ENCODE measurements at places on chromosomes 1 and 21. TPM values are rescaled to one million over a fixed set of nuclear protein-coding genes. Genes with fewer than 3 reads are reported as not detected.

The INTS3 gene
- 20.5 TPM for total RNA-seq

The PPIAL4G gene
- not detected for total RNA-seq

The OR2T29 gene
- total RNA-seq: not detected

The CNKSR1 gene
- total RNA-seq: 0.33 TPM

The HEYL gene
- 3.2 TPM for total RNA-seq

The INSRR gene
- total RNA-seq: not detected

The CD2 gene
- not detected for total RNA-seq

The DIRAS3 gene
- 1.4 TPM for total RNA-seq

The NDUFS5 gene
- 430 TPM for total RNA-seq

The KCND3 gene
- 0.05 TPM for total RNA-seq

The ADAM30 gene
- total RNA-seq: not detected

The CYYR1 gene
- not detected for total RNA-seq

The TACSTD2 gene
- not detected for total RNA-seq

The KRTAP11-1 gene
- total RNA-seq: not detected

The CR1L gene
- not detected for total RNA-seq

The CGN gene
- 1.1 TPM for total RNA-seq

The KIF26B gene
- total RNA-seq: 0.06 TPM

The HSPB7 gene
- total RNA-seq: not detected

The SLC30A10 gene
- 0.15 TPM for total RNA-seq

The LCE1B gene
- not detected for total RNA-seq

The NAV1 gene
- total RNA-seq: 9.6 TPM

The AADACL3 gene
- not detected for total RNA-seq

The MYOM3 gene
- total RNA-seq: 6.5 TPM

The IL6R gene
- total RNA-seq: 23.9 TPM

The OR6Y1 gene
- not detected for total RNA-seq

The NOS1AP gene
- total RNA-seq: 0.51 TPM

The TSTD1 gene
- total RNA-seq: 0.38 TPM

The SLC19A2 gene
- total RNA-seq: 8.7 TPM

All from A549 treated with CORT108297 at 1 μM for 4 hours (cell line).